ENCODE measurements at places on chromosomes 2 and 18.

DNA sequence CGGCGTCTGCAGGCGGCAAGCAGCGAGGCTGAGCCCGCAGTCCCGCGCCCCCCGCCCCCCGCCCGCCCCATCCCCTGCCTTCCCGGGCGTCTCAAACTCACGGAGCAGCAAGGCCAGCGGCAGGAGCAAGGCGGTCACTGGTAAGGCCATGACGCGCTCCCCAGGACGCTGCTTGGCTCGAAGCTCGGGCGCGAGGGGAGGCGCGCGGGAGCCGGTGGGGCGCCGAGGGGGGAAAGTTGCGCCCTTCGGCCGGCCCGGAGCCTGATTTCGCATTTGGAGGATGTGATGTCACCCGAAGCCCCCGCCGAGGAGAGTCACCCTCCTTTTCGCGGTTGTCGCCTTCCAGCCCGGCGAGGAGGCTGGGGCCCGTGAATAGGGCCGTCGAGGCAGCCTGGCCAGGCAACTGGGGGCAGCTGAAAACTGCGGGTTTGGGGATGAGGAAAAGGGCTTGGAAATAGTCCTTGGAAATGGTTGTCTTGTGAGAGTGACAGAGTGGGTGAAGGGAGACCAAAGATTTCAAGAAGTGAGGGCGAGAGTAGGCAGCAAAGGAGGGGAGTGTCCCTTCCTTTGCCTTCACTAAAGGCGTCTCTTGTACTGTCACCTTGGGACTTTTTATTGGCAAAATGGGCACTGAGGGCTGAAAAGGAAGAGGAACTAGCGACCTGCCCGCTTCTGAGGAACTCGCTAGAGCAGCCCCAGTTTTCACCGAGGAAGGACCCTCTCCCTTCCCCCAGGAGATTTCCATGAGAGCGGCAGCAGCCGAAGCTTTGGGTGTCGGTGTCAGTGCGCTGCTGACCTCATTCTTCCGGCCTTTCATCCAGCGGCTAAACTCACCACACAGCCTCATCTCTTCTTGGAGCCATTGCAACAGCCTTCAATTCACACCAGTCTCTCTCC, at the start of gene CD8A:
Gene CD8A (minus strand): TSS at position 238 of the 897 bp plus-strand sequence. CDS start 88 bp downstream, at position 150.
- DNase-seq = no peak

- DNase-seq = peak; percentile 17
Observed at GRCh38 chr2:149827585-149828126, 240.1 kb upstream of the MMADHC start.

GRCh38 chr2:241942416-241943208, 73.1 kb downstream of the RTP5 start:
- DNase-seq = no peak

DNA sequence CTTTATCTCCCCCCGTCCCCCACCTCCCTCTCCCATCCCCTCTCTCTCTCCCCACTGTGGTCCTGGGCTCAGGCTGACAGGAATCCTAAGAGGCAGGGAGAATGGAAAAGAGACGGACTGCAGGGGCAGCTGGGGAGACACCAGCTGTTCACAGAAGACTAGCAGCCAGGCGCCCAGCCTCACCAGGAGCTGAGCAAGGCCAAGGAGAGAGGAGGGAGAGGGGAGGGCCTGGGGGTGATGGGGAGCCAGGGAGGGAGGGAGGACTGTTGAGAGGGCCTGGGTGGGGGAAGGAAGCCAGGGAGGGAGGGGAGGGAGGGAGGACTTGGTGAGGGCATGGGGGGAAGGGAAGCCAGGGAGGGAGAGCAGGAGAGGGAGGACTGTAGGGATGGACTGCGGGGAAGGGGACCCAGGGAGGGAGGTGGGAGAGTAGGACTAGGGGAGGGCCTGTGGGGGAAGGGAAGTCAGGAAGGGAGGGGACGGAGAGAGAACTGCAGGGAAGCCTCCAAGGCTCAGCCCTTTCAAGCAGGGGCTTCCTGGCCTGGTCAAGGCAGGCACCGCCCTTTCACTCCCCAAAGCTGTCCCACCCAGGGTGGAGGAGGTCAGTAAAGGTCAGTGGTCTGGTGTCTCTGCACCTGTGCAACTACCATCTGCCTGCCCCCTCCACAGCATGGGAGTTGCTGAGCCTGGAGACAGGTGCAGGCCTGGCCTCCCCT, 517.7 kb upstream of the MYT1L start:
- peak; percentile 27 for DNase-seq

GRCh38 chr2:223487214-223487846, 114.8 kb downstream of the SCG2 start:
- no peak for DNase-seq

- DNase-seq = no peak
Observed at GRCh38 chr18:3463051-3463450, 13.1 kb downstream of the TGIF1 start.

DNA sequence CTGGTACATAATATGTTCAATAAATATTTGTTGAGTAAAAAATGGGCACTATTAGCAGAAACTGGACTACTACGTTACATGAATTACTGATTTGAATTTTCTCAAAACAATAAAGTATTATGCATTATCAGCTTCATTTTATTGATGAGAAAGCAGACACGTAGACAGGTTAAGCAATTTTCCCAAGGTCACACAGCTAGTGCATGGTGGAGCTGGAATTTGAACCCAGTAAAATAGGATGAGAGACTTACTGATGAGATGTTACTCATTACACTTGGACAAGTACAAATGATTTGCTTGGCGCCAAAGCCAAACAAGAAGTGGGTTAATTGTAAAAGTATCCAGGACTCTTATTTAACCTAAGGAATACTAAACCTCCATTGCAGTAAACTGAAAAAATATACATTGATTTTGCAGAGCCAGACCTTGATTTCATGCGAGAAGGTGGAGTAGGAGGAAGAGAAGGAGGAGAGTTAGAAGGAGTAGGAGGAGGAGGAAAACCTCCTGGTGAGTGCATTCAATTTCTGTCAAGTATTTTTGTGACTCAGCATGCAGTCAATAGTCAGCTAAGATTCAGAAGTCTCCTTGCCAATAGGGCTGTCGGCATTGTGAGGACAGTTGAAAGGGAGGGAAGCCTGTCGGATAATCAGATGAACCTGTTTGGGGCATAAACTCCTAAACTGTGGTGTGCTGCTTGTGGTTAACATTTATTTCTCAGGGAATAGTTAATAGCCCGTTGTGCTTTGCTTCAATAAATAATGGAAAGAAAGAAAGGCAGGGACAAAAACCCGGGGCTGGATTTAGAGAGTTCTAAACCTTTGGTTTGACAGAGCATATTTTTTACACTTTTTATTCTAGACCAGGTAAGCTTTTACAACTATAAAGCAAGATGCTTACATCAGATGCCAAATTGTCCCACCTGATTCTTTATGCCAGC, 77.0 kb upstream of the TACR1 start:
- no peak for DNase-seq
